ENCODE measurements at places on chromosomes 13 and 19.

GRCh38 chr19:11191273-11191755 is 6.0 kb downstream of the KANK2 start:
- DNase-seq, result no peak

DNA sequence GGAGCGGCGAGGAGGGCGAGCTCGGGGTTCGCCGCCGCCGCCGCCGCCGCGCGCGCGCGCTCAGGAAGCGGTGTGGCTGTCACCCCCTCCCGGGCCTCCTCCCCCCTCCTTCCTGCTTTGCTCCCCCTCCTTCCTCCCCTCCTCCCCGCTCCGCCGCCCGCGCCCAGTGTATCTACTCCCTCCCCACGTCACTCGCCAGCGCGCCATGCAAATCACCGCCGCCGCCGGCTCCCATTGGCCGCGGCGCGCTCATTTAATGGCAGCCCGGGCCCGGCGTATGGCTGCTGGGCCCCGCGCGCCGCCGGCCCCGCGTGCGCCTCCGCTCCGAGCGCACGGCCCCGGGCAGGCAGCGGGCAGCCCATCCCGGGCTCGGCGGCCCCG is 335 bp upstream of the SOX1 start:
- DNase-seq, result peak; percentile 22

DNA sequence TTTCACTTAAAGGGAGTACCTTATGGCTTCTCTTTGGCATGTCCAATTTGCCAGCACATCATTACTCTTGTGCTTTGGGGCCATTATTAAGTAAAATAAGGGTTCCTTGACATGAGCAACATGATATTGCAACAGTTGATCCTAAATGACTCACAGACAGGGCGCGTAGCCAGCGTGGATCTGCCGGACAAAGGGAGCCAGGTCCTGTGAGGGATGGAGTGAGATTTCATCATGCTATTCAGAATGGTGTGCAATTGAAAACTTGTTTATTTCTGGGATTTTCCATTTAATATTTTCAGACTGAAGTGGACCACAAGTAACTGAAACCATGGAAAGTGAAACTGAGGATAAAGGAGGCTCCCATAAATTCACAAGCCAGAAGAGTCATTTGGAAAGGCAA is 48.6 kb upstream of the WASF3 start:
- DNase-seq, result no peak

GRCh38 chr13:27953676-27954405 is 15.3 kb downstream of the CDX2 start:
- no peak for DNase-seq

DNA sequence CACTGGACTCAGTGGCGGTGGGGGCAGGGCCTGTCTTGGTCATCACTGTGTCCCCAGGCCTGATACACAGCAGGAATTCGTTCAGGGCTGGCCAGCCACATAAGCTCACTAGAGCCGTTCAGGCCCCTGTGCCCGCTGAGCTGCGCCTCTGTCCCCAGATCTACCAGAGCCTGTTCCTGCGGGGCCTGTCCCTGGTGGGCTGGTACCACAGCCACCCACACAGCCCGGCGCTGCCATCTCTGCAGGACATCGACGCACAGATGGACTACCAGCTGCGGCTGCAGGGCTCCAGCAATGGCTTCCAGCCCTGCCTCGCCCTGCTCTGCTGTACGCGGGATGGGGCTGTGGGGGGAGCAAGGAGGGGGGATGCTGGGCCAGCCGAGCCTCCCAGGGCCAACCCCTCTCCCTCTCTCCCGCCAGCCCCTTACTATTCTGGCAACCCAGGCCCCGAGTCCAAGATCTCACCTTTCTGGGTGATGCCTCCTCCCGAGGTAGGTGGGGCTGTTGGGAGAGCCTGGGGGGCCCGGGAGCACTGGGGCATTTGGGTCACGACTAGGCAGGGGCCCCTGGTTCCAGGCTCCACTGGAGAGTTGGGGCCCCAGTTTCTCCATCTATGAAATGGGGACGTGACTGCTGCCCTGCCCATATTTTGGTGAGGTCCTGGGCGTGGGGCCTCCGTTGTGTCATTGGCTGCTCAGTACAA is 13.9 kb downstream of the MPND start:
- no peak for DNase-seq

- no peak for DNase-seq
These were observed 38.7 kb downstream of the CYP4F2 start for GRCh38 chr19:15859187-15859586.

GRCh38 chr19:27742041-27742440 is 1470.9 kb downstream of the UQCRFS1 start:
- no peak for DNase-seq

DNA sequence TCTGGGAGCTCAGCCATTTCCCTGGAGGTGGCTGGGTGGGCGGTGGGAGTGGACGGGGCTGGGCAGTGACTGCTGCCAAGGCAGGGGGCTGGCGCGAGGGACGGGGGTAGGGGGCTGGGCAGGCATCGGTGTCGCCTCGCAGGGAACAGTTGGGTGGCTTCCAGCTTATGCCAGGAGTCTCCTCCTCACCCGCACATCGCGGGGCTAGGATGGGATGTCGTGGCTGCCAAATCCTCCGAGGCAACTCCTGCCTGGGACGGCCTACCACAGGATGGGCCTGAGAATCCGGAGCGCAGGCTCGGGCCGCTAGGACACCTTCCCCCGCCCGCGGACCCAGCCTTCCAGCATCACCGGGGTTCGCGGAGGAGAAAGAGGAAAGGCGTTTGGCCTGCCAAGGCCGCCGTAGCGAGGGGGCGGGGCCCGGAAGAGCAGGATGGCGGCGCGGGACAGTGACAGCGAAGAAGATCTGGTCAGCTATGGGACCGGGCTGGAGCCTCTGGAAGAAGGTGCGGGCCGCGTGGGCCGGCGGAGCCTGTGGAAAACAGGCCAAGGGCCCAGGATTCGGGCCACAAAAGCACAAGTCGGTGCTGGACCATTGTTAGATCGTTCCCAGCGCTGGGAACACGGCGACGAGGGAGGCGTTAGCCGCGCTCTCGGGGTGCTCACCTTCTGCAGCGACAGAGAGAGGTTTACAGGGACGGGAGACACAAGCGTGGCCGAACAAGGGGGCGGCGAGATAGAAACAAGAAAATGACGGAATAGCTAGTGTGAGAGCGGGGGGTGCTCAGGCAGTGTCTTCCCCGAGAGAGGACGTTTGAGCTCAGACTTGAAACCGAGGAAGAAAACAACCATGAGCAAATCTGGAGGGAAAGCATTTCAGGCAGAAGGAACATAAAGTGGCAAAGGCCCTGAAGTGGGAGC is at the start of gene GPATCH1:
GPATCH1 (plus strand) TSS at position 421 of the 921 bp plus-strand sequence; CDS start at position 434, 13 bp downstream.
- peak; percentile 71 for DNase-seq

GRCh38 chr13:34410678-34411077 is 531.4 kb upstream of the NBEA start:
- no peak for DNase-seq

- DNase-seq, result no peak
These were observed 121.9 kb upstream of the GJB6 start for GRCh38 chr13:20353973-20354372.

DNA sequence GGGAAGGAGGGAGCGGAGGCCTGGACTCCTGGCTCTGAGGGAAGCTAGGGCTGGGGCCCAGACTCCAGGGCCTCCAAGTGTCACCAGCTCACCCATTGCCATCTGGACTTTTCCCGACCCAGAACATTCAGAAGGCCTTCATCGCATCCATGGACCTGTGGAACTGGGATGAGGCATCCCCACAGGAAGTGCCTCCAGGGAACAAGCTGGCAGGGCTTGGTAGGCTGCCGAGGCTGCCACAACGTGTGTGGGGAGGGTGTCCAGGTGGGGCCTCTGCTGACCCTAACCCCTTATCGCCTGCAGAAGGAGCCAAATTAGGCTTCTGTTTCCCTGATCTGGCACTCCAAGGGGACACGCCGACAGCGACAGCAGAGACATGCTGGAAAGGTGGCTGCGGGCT is 767 bp downstream of the ETV2 start:
- no peak for DNase-seq

- DNase-seq, result no peak
These were observed 4.9 kb downstream of the ZNF333 start for GRCh38 chr19:14694641-14695266.

GRCh38 chr19:38904581-38905539 is 5.1 kb downstream of the NFKBIB start:
- no peak for DNase-seq

GRCh38 chr13:48235341-48236135 is 2.5 kb downstream of the ITM2B start:
- DNase-seq, result no peak

DNA sequence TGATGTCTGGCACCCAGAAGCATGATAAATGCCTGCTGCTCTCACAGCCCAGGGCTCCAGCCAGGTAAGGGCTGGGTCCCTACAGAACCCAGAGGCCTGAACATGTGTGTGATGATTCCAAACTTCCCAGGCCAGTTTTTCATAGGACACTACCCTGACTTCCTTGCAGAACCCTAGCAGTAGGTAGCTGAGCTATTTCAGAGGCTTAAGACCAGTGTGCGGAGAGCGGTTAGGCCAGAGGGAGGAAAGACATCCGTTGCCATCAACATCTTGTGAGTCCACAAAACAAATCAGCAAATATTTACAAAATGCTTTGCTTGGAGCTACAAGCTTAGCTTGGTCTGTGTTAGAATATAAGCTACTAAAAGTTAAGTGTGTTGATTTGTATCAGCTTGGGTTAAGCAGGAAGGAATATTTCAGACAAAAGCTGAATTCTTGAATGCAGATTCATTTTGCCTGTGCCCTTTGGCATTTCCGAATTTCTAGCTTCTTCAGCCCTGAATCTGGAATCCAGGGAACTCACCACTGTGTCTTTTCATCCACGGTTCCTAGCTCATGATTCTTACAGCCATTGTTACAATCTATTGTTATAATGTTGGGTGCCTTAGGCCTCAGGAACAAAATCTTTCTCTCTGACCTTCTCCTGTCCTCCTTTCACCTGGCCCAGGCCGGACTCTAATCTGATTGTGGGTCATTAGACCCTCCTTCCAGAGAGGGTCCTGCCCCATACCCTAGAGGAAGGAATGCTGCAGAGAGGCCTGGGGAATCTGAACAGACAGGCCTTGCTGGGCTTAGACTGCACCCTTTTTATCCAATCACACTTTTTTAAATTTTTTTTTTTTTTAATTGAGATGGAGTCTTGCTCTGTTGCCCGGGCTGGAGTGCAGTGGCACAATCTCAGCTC is 12.4 kb downstream of the RAB20 start:
- DNase-seq, result no peak

DNA sequence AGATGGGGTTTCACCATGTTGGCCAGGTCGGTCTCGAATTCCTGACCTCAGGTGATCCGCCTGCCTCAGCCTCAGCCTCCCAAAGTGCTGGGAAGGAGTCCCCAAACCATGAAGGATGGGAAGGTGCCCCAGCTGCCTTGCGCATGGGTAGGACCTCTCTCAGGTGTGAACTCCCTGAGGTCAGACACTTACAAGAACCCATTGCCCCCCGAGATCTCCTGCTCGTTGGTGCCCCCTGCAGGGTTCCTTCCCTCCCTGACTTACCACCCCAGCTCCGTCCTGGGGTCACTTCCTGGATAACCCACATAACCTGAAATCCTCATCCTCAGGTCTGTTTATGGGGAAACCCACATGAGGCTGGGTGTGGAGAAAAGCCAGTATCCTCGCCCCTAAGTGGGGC is 41.7 kb downstream of the UNC13A start:
- DNase-seq, result no peak

GRCh38 chr13:110756219-110756631 is 42.7 kb downstream of the ING1 start:
- no peak for DNase-seq

GRCh38 chr13:31310786-31311185 is 111.0 kb downstream of the B3GLCT start:
- DNase-seq, result no peak

GRCh38 chr19:28868836-28869235 is 344.1 kb downstream of the UQCRFS1 start:
- DNase-seq, result no peak

GRCh38 chr13:36710396-36710795 is 36.6 kb downstream of the SERTM1 start:
- DNase-seq, result no peak

GRCh38 chr13:47218611-47219010 is 321.8 kb upstream of the HTR2A start:
- no peak for DNase-seq

- no peak for DNase-seq
These were observed 310.8 kb downstream of the SLC7A1 start for GRCh38 chr13:29284726-29285125.

- DNase-seq, result no peak
These were observed 19.1 kb downstream of the ELL start for GRCh38 chr19:18502638-18503294.

GRCh38 chr19:13902993-13903555 is 2.8 kb downstream of the BRME1 start:
- DNase-seq, result no peak

GRCh38 chr19:8571006-8571411 is 6.2 kb downstream of the MYO1F start:
- DNase-seq, result peak; percentile 49

DNA sequence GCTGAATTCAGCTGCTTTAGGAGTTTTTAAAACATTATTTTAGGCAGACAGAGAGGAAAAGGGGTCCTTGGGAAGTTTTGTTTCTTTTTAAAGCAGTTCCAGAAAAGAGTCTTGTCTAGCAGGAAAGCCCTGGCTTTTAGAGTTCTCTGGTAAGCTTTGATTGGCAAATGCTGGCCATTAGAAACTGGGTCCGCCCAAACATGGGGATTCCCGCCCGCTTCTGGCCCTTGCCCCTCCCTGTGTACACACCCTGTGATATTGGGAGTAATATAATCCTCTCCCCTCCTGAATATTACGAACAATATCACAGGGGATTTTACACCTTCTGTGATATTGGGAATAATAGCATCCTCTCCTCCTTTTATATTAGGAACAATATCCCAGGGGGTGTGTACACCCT is 58.9 kb downstream of the ERICH4 start:
- no peak for DNase-seq

GRCh38 chr19:40688987-40689338 is 1.5 kb downstream of the NUMBL start:
- DNase-seq, result no peak

DNA sequence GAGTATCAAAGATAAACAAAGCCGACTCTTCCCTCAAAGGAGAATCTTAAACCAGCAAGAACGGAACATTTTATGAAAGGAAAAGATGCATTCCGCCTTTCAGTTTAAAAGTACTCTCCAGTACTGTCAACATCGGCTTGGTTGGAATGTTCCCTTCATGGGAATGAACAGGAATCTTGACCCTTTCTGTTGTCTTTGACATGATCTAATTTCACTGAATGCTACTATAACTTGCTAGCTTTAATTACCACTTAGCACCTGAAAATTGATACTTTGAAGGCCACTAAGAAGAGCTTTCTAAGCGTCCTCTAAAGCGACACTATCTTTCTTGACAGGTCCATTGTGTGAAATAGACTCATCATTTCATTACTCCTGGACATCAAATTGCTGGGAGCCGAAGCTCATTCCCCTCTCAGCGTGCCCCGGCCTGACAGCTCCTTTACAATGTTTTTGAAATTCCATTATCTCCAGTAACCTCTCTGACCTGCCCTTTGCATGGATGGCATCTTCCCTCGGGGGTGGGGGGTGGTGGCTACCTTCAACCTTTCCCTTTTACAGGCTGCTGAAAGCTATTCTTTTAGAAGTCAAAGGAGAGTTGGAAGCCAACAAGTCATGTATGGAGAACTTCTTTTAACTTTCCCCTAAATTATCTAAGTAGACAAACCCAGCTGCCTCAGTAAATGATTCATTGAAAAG is 67.9 kb downstream of the EFNB2 start:
- DNase-seq, result no peak

GRCh38 chr19:8445488-8446001 is 770 bp downstream of the HNRNPM start:
- DNase-seq, result peak; percentile 25
